GM12865 (cell line): ENCODE measurements at places on chromosomes 7 and 10.
A peak's percentile ranks its signal among the peaks of the same experiment; 100 is the strongest.

DNA sequence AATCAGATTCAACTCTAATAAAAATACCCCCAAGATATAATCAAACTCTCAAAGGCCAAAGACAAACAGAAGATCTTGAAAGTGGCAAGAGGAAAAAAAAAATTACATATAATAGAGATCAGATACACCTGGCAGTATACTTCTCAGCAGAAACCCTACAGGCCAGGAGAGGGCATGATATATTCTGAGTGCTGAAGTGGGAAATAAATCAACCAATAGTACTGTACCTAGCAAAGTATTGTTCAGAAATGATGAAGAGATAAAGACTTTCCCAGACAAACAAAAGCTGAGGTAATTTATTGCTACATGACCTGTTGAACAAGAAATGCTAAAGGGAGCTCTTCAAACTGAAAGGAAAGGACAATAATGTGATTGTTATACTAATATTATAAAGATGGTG is 291.9 kb downstream of the SH2D4B start:
- no peak for DNase-seq

DNA sequence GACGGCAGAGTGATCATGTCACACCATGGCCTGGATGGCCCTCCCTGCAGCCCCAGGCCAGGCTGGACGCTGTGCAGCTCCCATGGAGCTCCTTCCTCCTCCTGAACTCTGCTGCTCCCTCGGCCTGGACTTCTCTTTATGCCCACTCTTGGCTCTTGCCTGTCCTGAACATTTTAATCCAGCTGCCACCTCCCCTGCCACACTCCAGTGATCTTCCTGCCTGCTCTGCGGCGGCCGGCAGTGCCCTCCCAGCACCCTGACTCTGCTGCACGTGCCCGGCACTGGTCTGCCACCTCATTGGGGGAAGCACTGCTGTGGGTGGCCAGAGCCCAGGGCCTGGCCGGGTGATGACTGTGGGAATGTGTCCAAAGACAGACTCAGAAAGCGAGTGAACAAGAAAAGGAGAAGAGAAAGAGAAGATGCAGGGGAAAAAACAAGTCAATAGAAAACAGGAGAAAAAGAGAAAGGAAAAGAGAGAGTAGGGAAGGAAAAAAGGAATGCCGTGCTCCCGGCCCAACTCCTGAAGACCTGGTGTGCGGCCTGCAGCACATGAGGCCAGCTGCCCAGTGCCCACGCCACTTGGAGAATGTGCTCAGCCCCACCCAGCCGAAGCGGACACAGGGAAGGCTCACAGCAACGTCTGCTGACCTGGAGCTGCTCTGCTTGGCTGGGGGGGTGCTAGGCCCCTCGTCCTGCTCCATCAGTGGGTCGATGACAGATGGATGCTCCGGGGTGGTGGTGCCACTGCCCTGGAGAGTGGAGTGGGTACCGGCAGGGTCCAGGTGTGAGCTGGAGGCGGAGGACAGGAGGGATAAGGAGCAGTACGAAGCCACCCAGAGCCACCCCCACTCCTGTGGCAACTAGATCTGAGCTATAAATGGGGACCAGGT is 115.9 kb downstream of the DLG5 start:
- DNase-seq = no peak

GRCh38 chr7:76315364-76315763 is 12.9 kb downstream of the HSPB1 start:
- DNase-seq = no peak

DNA sequence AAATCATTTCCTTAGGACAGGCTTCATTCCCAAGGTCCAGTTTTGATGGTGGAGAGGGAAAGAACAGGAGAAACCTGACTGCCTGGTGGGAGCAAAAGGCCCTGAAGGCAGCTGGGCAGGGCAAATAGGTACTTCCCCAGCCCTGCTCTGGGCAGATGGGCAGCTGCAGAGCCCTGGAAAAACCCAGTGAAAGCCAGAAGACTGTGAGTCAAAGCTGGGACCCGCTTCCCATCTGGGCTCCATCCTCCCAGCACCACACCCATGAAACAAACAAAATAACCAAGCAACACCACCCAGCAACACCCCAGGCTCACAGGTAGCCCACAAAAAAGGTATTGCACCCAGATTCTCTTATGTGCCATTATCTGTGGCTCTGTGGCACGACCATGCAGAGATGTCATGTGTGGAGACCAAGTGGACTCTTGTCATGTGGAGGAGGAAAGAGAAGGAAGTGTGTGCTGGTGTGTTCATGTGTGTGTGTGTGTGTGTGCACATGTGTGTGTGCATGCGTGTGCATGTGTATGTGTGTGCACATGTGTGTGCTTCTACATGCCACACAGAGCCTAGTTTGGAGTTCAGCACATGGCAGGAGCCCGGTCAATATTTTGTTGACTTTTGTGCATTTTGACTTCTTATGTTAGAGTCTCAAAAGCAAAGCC is 9.8 kb downstream of the CLRN3 start:
- DNase-seq = no peak

DNA sequence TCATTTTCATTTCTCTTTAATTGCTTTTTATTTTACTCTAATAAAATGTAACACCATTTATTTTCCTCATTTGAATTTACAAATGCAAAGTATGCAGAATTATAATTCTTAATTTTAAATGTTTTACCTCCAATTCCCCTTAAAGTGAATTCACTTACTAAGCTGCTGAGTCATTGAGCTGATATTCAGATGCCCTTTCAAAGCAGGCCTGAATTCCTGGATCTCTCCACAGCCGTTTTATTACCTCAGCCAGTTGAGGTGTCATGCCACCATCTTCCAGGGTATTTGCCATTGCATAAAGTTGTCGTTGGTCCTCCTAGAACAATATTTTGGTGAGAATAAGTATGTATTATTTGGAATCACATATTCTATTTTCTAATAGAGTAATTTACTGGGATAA is 33.2 kb downstream of the GNAT3 start:
- DNase-seq = no peak

DNA sequence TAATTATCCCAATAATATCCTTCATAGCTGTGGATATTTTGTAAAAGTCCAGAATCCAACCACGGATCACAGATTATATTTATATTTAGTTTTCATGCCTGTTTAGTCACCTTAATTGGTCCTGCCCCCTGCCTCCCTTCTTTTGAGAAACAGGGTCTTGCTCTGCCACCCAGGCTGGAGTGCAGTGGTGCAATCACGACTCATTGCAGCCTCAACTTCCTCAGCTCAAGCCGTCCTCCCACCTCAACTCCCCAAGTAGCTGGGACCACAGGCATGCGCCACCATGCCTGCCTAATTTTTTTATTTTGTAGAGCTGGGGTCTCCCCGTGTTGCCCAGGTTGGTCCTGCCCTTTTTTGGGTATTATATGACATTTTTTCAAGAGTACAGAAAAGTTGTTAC is 129.4 kb downstream of the KAT6B start:
- DNase-seq = no peak

DNA sequence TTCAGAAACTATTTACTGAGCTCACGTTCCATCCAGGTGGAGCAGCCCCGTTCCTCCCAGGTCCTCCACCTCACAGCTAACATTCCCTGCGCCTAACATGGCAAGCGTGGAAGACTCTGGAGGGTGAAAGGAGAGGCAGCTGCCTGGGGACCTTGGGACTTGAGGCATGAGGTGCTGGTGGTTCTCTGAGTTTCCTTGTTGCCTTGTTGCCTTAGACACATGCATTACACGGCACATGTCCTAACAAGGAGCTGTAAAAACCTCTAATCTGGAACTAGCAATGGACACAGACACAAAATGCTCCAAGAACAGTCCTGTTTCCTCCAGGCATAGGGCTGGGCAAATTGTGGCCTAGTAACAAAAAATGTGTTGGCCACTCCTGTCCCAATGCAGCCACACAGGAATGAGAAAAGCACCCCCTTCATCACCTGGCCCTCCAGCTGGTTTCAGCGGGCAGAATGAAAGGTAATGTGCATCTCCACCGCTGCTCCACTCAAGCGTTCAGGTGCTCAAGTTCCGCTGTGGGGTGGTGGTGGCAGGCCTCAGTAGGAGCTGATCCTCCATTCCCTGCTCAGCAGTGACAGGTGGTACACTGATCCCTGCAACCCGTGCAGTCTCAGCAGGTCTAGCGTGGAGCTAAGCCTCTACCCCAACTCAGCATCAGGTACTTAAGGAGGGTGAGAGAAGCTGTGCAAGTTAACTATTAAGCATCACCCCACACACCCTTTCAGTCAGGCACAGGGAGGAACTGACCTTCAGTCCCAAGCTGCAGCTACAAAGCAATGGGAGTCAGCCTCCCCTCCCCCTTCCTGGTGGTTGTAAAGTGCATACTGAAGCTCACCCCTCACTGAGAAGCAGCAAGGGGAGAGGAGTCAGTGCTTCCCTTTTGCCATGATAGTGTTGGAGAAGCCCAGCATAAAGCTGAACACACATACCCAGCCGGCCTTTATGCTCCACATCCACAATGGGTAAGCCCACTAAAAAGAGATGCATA is 382.8 kb downstream of the SDK1 start:
- DNase-seq = no peak

GRCh38 chr7:36439624-36440023 is 50.0 kb downstream of the ANLN start:
- DNase-seq = no peak

DNA sequence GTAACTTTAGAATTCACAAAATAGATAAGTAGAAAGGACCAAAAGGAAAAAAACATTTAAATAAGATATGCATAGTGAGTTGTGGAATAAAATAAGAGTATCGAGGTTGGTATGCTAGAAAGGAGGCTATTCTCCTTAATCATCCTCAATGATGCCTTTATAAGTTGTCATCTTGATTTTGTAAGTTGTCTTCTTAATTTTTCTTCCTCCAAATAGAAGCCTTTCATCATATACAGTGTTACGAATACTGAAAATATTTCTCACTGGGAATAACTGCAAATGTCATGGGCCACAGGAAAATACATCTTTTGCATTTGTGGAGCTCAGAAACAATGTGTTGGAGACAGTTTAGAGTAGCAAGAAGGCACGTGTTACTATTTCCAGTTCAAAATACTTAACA is 31.5 kb upstream of the PRTFDC1 start:
- DNase-seq = no peak

GRCh38 chr10:30600005-30600404 is 29.5 kb downstream of the LYZL2 start:
- peak; percentile 12 for DNase-seq

- peak; percentile 94 for DNase-seq
Observed at GRCh38 chr10:124722798-124723783, 21.1 kb downstream of the FAM53B start.

DNA sequence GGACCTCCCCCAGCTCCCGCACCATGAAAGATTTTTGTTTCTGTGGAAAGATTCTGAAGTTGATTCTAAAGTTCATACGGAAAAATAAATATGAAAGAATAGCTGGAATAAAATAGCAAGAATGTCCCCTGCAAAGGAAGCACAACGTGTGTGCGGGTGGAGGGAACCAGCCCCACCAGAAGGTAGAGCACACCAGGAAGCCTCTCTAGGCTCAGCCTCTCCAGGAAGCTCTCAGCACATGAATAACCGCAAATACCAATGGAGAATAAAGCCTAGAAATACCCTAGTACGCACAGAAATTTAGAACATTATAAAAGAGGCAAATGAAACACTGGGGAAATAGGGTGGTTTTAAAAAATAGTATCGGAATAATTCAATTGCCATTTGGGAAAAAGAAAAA is 24.6 kb upstream of the FAM170B start:
- DNase-seq = no peak

DNA sequence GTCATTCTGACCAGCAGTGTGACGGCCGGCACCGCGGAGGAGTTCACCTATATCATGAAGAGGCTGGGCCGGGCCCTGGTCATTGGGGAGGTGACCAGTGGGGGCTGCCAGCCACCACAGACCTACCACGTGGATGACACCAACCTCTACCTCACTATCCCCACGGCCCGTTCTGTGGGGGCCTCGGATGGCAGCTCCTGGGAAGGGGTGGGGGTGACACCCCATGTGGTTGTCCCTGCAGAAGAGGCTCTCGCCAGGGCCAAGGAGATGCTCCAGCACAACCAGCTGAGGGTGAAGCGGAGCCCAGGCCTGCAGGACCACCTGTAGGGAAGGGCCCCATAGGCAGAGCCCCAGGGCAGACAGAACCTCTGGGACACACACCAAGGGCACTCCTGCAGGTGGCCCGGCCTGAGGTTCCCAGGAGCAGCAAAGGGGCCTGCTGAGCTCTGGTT is 9.0 kb downstream of the RBP3 start:
- DNase-seq = no peak

DNA sequence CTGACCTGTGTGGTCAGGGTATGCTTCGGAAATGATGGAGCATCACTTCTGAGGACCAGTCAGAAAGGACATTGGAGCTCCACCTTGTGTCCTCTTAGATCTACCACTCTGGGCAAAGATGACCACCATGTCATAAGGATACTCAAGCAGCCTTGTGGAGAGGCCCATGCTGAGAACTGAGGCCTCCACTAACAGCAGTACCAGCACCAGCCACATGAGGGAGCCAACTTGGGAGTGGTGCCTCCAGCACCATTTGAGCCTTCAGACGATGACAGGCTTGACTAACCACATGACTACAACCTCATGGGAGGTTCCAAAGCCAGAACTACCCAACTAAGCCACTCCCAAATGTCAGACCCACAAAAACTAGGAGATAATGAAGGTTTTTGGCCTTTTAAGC is 116.0 kb downstream of the NPTX2 start:
- peak; percentile 77 for DNase-seq

DNA sequence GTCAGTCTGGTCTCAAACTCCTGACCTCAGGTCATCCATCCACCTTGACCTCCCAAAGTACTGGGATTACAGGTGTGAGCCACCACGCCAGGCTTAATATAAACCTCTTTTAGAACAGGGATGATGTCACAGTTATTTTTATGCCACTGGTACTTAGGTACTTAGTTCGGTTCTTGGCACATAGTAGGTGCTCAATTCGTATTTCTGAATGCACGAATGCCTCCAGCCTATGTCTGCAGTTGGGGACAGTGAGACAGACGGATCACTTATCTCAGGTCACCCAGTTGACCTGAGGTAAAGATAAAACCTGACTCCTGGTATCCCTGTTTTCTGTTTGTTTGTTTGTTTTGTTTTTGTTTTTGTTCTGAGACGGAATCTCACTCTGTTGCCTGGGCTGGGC is 6.1 kb upstream of the NAT16 start:
- no peak for DNase-seq

DNA sequence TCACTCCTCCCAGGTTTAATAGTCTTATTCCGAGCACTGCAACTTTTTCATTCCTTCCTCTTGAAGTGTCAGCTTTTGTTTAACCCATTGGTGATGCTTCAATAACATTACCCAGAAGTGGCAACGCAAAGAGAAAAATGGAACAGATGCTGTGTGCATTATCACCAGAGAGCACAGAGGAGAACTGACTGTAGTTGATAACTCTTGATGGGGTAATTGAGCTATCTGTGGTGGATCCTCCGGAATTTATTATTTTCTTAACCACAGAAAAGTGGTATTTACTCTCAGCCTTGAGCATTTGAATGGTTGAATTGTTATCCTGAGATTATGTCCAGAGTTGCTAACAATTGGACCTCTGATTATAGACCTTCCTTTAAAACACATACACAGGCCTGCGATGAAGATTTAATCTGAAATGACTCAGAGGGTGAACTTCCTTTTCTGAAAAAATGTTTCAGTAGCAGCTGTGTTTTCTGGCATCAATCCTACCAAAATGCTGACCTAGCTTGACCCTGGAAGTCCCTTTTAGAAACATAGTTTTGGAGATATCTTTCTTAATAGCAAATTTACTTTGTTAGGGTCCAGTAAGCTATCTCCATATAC is 1584.4 kb upstream of the LRRTM3 start:
- no peak for DNase-seq
